ENCODE measurements at places on chromosomes 16 and 17. TPM values are rescaled to one million over a fixed set of nuclear protein-coding genes. Genes with fewer than 3 reads are reported as not detected.
A peak's percentile ranks its signal among the peaks of the same experiment; 100 is the strongest.

Gene GEMIN4
- polyA plus RNA-seq: 22.1 TPM

Gene CFAP119
- 7.7 TPM for polyA plus RNA-seq

Gene INCA1
- 8.6 TPM for polyA plus RNA-seq

Gene ALDH3A1
- polyA plus RNA-seq: 1.4 TPM

Gene RHBDL1
- polyA plus RNA-seq: 0.91 TPM

Gene CX3CL1
- polyA plus RNA-seq: 31.3 TPM

Gene GP1BA
- 3.5 TPM for polyA plus RNA-seq

GRCh38 chr16:79327836-79328235, 272.7 kb downstream of the MAF start:
- no peak for DNase-seq

GRCh38 chr17:8147805-8148404, 4.3 kb downstream of the PER1 start:
- no peak for DNase-seq

GRCh38 chr16:51607201-51607651, 456.2 kb upstream of the SALL1 start:
- peak; percentile 47 for DNase-seq

DNA sequence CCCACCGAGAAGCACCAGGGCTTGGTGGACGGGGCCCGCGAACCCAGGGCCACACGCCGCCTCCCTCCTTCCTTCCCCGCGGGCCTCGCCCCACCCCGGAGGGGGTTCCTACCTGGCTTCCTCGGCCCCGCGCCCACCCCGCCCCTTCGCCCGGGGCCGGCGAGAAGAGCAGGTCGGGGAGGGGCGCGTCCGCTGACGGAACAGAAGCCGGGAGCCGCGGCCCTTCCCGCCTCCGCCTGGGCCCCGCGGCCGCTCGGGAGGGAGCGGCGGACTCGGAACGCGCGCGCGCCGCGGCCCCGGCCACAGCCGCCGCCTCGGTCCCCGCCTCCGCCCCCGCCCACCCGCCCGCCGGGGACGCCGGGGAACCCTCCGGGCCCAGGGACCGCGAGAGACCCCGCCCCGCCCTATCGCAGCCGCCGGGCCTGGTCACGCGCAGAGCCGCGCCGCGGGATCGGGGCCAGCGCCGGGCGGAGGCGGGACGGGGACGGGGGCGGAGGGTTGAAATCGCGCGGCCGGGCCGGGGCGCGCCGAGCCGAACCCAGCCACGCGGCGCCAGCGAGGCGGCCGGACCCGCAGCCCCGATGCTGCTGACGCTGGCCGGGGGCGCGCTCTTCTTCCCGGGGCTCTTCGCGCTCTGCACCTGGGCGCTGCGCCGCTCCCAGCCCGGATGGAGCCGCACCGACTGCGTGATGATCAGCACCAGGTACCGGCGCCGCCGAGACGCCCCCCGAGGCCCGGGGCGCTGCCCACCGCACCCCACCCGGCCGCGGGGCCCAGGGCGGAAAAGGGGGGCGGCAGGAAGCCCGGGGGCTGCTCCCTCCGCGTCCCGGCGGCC, at the start of gene TLCD3A:
TLCD3A (plus strand) TSS at position 530 of the 835 bp plus-strand sequence; CDS start at position 582, 52 bp downstream.
- DNase-seq: peak; percentile 29

GRCh38 chr16:13863075-13863765, 56.7 kb upstream of the ERCC4 start:
- no peak for DNase-seq

GRCh38 chr16:82735186-82735585, 108.4 kb downstream of the CDH13 start:
- no peak for DNase-seq

DNA sequence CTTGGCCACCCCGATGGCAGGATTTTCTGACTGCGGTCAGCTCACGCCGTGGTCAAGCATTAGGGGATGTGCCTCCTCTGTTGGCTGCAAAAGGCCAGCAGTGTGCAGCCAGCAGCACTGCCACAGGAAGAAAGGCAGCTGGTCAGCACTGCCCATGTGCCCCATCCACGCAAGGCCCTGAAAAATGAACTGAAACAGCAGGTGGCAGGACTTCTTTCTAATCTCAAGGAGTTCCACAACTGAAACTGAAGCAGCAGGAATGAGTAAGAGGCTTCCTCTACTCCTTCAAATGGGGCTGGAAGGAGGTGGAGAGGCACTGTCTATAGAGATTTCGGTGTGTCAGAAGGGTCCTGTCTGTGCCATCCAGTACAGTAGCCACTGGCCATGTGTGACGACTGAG, 3.2 kb downstream of the ZNF500 start:
- DNase-seq: no peak

GRCh38 chr16:21341101-21341500, 63.0 kb upstream of the CRYM start:
- DNase-seq: no peak

DNA sequence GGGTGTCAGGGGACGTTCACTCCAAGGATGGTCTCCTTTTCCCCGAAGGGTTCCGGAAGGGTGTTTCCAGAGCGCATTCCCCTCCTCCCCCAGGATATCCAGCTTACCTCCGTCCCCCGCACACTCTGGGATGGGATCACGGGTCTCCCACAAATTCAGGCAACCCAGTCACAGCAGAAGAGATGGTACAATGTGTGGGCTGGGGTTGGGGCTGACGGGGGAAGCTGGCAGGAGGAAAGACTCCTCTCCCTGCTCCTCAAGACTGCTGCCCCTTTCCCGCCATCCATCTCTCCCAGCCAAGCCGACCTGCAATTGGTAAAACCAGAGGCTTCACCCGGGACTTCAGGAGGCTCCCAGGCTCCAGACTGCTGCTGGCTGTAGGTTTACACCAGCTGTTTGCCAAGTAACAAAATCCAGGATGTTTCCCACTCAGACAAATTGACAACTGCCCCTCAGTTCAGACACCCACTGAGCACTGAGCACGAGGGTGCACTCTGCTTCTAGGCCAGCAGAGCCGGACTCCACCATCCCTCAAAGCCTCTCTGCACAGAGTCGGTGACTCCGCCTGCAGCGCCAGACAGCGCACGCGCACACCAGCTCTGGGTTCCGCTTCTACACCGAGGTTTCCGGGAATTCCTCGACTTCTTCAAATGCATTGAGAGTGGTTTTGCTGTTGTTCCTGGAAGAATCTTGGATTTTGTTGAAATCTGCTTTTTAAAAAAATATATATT, 37.7 kb downstream of the ASPA start:
- DNase-seq: no peak

GRCh38 chr16:75130150-75130771, 13.7 kb upstream of the LDHD start:
- DNase-seq: no peak

DNA sequence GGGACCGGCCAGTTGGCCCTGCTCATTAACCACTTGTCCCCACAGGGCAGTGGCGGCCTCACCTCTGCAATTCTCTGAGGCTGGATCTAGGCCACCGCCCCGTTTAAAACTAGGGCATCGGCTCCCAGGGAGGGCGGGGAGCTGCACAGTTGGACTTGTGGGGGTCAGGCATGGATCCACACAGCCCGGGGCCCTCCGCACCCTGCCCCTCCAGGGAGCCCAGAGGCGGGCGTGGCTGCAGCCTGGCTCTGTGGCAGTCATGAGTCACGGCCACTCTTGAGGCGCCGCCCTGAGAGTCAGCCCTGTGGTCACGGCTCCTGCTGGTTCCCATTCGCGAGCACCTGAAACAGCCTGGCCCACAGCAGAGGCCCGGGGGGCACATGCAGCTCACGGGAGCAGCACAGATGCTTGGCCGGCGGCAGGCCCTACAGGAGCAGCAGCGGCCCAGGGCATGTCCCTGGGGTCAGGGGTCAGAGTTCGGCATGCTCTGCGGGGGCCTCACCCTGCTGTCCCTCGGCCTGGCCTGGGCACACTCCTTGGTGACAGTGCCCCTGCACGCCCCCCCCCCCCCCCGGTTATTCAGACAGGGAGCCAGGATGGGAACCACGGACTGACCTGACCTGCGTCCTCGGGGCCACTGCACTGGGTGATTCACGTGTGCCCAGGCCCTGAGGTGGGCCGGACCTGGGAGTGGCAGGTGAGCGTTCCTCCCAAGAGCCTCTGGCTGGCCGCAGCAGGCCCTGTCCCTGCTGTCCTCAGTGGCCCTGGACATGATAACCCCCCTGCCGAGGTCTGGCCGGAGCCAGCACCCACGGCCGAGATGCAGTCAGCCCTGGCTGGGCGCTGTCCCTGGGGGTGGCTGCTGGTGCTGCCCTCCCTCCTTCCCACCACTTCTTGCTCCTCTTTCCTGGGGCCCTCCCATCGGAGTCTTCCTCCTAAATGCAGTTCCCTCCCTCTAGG, 8.2 kb downstream of the CAPN15 start:
- no peak for DNase-seq

DNA sequence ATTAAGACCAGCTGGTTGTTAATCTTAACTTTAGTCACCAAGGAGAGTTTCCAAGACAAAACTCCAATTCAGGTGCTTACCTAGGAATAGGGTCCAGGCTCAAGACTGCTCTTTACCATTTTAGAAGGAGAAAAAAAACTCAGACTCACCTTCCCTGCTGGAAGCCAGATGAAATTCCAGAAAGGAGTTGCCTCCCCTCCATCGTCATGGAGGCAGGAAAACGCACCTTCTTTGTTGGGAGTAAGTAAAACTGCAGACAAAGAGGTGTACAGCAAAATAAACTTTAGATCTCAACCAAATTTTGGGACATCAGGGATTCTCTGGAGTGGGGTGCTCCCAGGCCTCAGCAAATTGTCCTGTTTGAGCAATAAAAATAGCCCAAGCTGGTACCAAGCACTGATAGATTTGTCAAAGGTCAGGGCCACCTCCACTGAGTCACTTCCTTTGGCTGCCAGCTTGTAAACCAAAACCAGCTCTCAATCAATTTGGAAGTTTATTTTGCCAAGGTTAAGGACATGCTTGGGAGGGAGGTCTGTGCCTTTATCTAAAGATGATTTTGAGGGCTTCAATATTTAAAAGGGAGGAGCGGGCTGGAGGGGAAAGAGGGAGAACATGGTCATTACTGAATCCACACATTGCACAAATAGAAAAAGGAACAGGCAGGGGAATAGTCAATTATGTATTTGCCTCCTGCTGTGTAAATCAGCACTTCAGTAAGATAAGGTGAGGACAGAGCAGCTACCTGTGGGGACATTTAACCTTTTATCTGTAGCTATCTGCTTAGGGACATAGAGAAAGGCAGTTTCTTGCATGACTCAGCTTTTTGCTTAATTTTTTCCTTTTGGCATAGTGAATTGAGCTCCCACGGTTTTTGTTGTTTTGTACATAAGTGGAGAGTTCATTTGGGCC, 1.5 kb upstream of the ALDH3A2 start:
- no peak for DNase-seq

- no peak for DNase-seq
These were observed 31.7 kb downstream of the CCDC57 start for GRCh38 chr17:82180776-82181528.

DNA sequence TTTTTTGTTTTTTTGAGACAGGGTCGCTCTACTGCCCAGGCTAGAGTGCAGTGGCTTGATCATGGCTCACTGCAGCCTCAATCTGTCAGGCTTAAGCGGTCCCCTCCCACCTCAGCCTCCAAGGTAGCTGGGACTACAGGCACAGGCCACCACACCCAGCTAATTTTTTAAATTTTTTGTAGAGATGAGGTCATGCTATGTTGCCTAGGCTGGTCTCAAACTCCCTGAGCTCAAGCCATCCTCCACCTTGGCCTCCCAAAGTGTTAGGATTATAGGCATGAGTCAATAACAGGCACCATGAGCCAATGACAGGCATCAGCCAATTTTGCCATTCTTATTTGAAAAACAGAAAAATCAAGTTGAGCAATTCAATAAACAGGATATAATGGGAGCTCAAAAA, 125.0 kb downstream of the SPAG9 start:
- DNase-seq: no peak

GRCh38 chr17:37124821-37125173, 176.0 kb downstream of the AATF start:
- DNase-seq: no peak

- DNase-seq: no peak
These were observed 5.8 kb upstream of the RFFL start for GRCh38 chr17:35069311-35069710.

- no peak for DNase-seq
These were observed 17.5 kb downstream of the MAP3K14 start for GRCh38 chr17:45299361-45299760.

DNA sequence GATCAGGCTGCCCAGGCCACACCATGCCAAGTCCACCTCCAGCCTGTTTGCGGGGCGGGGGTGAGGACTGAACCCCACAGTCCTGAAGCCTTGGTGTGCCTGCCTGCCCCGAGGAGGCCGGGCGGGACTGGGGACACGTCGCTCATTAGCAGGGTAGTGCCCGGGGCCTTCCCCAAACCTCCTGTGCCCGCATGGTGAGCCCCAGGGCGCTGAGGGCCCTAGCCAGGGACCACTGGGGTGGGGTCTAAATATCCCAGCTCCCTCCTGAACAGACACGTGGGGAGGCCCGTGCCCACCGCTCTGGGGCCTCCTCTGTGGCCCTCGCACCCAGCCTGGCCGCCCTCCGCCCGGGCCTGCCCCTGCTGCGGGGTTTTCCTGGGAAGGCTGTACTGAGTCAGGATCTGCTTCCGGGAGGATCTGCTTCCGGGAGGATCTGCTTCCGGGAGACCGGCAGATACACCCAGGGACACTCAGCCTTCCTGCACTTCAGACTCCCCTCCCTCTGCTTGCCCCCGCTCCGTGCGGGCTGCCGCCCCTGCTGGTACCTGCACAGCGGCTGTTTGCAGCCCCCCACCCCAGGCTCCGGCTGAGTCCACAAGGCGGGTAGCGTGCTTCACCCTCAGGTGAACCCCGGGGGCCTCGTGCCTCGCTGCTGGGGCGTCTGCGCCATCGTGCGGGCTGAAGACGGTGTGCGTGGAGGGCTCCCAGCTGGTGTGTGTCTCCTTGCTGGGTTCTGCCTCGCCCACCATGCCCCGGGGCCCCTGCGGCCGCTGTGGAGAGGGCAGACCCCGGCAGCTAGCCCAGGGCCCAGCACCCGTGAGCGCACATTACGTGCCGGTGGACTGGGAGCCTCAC, 23.6 kb upstream of the CACNA1H start:
- DNase-seq: no peak

DNA sequence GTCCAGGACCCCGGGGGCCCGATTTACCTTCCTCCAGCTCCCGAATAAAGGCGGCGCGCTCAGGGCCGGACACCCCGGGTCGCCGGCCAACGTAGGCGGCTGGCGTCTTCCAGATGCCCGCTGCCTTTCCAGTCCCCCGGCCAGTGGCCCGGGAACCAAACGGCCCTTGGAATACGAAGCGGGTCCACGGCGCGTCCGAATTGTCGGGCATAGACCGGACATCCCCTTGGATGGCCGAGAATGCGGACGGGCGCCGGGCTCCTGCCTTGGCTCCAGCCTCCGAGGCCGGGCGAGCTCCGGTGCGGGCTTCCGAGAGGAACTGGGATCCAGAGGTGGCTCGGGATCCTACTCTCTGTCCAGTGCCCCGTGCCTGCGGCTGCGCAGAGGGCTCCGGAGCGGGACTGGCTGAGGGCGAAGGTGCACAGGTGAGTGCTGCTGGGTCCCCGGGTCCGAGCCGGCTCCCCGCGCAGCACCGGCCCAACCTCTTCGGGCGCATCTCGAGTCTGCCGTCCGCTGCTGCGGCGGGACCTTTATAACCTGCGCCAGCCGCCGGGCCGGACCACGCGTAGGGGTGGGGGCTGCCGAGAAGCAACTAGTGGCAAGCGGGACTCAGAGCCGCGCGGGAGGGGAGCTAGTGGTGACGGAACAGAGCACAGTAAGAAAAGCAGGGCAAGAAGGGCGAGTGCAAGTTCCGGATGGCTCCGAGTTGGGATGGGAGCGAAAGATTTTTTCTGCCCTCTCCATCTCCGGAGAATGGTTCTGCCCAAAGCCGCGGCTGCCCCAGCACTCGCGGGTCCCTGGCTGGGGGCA, at the start of gene HAP1:
HAP1 (minus strand) TSS at position 505 of the 810 bp plus-strand sequence; CDS start at position 496, 9 bp downstream.
- peak; percentile 52 for DNase-seq

All from right renal pelvis (tissue), 4 donors.